ENCODE measurements at places on chromosomes 13 and 19.

DNA sequence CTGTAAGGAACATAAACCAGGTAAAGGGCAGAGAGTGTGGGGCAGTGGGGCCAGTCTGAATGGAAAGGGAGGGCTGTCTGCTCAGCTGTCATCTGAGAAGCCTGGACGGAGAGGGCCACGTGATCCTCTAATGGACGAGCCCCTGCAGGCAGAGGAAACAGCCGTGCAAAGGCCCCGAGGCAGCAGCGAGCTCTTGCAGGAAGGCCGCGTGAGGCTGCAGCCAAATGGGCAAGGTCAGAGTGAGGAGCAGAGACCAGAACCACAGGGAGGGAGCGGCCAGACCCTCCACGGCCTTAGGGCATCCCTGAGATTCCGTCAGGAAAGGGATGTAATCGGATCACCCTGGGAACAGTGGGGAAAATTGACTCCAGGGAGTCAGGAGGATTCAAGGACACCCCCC is 4.4 kb downstream of the LILRB4 start:
- DNase-seq: no peak

DNA sequence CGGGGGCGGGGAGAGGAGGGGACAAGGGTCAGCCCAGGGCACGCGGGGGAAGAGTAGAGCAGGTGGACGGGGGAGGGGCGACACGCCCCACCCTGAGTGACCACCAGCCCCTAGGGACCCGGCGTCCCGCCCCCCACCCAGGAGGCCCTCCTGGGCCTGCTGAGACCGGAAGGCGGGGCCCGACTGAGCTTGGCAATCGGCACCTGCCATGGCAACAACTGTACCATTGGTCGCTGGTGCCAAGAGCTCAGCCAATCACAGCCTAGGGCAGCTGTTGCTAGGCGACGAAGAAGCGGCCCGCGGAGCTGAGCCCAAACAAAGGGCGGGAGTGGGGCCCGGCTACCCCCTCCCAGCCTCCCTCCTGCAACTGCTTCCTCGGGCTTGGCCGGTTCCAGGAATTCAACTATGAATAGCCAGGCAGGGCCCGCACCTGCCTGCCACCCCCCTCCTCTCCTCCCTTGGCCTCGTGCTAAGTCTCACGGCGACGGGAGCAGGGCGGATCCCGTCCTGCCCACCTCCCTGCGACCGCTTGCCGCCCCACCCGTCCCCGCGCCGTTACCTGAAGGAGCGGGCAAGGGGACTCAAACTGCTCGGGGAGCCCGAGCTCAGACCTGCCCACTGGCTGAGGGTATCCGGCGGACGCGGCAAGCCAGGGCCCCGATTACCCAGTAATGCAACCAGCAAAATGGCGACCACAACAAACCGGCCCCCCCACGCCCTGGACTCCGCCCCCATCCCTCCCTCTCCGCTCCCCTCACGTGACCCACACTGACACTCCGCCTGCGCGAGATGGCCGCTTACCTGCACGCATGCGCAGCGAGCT is at the start of gene DYRK1B:
Gene DYRK1B, minus strand, starts transcription at position 699 of the 823 bp plus-strand sequence. CDS start 2,295 bp downstream, outside the sequence.
- peak; percentile 93 for DNase-seq

- no peak for DNase-seq
Measured at GRCh38 chr19:31139871-31140505, 209.2 kb downstream of the TSHZ3 start.

DNA sequence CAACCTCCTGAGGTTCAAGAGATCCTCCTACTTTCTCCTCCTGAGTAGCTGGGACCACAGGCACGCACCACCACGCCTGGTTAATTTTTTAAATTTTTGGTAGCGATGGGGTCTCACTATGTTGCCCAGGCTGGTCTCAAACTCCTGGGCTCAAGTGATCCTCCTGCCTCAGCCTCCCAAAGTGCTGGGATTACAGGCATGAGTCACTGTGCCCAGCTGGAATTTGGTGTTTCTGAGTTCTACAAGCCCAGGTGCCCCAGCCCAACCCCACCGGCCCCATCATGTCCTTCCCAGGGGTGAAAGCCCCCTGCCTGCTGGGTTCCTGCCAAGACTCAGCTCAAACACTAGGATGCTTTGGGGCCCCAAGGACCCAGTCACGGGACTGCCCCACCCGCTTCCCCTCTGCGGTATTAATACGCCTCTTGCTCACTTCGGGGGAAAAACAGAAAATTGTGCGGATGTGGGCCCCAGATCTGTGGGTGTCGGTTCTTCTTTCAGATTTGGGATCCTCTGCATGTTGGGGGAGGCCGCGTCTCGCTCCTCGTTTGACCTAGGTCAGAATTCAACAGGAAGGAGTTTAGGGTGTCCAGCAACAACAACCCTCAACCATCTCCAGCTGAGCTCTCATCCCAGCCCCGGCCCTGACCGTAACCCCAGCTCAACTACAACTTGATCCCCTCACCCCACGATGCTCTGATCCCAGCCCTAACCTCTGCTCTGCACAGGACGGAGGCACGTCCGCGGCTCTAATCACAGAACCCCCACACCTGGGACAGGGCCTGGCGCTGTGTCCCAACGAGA is 3.7 kb upstream of the FCER2 start:
- peak; percentile 59 for DNase-seq

DNA sequence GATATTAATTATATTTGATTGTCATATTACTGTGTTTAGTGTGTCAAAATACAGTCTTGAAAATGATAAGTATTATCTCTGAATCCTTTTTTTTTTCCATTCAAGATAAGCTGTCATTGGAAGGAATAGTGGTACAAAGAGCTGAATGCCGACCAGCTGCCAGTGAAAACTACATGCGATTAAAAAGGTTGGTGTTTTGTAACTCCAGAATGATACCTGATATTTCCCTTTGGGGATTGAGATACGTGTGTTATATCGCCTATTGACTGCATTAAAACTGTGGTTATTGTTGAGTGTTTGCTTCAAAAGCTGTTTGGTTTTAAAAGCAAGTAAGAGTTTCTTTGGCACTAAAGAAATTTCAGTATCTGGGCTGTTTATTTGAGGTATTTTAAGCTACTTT is 6.5 kb upstream of the KCTD4 start:
- DNase-seq: no peak

- DNase-seq: no peak
Measured at GRCh38 chr13:20405691-20406090, 120.0 kb downstream of the CRYL1 start.

DNA sequence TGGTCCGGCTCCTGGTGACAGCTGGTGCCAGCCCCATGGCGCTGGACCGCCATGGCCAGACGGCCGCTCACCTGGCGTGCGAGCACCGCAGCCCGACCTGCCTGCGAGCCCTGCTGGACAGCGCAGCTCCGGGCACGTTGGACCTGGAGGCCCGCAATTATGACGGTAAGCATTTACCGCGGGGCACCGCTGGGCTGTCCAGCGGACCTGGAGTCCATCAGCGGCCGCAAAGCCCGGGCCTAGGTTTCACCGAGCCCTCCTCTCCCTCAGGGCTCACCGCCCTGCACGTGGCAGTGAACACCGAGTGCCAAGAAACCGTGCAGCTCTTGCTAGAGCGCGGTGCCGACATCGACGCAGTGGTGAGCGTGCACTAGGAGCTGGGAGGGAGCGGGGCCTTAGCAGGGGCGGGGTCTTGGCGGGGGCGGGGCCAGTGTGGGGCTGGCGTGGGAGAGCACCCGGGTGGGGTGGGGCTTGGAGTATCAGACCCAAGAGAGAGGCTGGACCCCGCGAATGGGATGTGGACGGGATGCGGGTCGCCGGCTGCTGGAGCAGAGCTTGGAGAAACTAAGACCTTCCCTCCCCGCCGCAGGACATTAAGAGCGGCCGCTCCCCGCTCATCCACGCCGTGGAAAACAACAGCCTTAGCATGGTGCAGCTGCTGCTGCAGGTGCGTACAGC is 8.7 kb downstream of the BCL3 start:
- DNase-seq: no peak

DNA sequence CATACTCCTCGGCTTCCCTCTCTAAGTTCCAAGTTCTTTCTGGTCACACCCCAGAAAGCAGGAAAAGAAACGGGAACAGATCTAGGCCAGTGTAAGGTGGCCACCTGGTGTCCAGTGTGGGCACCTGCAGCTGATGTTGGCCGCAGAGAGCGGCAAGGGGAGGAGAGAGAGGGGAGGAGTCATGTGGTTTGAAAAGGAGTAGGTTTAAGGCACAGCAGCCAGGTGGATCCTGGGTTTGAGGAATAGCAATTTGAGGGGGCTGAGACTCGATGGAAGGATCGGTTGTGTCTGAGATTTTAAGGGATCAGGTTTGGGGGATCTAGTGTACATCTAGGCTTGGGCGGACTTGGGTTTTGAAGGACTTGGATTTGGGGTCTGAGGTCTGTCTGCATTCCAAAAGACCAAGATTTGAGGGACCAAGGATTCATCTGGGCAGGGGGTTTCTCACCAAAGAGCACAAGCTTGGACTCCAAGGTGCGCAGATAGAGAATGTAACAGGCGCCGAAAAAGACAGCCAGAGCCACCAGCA is 1.2 kb downstream of the RABAC1 start:
- no peak for DNase-seq

GRCh38 chr19:39030854-39031367 is 1.4 kb downstream of the FBXO27 start:
- DNase-seq: no peak

DNA sequence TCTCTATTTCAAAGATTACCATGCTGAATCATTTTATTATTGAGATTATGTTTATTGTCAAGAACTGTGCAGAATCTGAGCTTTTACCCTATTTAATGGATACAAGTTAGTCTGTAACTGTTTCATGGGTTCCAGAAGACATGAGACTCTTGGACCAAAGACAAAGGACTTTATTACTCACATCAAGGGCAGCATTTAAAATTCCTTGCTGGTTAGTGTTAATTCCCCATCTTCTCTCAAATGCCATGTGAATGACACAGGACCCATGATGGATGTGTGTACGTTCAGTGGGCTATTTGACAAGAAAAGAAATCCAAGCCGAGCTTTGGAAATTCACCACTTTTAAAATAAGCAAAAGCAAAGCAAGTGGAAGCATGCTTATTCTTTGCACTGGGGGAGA is 139.9 kb downstream of the PCDH20 start:
- DNase-seq: no peak

GRCh38 chr19:11738746-11739620 is at the start of gene ZNF823:
Gene ZNF823 (minus strand): TSS chr19:11738946. CDS start chr19:11738819, 127 bp downstream.
- peak; percentile 93 for DNase-seq

- DNase-seq: no peak
Measured at GRCh38 chr19:16824658-16825311, 4.4 kb upstream of the SIN3B start.

DNA sequence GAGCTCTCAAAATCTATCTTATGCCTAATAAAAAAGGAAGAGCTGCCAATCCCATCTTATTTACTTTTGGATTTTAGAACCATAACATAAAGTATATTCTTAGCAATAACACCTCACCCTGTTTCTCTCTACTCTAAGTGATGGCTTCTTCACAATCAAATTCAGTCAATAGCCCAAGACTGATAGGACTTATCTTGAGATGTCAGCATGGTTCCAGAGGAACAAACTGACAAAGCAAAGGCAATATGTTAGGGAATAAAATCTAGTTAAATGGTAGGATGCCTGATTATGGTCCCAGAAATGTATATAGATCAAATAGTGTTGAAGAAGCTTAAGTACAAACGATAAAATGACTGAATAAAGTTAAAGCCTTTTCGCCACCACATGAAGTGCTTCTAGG is 36.3 kb downstream of the DACH1 start:
- no peak for DNase-seq

DNA sequence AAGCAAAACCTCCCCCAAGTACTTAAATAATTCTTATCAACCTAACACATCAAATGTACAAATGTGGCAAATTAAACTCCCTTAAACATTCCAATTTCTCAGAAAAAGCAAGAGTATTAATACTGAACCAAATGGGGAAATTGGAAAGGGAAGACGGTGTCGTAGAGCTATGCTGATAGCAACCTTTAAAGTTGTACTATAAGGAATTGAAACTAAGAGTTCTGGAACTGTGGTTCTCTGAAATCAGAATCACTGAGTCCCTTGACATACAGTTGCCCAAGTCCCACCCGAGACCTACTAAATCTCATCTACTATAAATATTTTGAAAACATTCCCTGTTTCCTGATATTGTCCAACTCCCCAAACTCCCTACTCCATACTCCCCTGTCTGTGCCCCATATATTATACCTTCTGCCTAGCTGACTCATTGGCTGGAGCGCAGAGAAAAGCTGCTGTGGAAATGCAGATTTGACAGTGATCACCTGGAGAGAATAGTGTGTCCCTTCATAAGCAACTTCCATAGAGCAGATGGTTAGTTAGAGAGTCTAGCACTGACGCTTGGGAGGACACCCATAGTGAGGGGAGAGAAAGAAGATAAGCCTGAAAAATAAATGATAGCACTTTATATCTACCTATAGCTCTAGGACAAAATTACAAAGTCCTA is 51.4 kb upstream of the ITM2B start:
- no peak for DNase-seq

DNA sequence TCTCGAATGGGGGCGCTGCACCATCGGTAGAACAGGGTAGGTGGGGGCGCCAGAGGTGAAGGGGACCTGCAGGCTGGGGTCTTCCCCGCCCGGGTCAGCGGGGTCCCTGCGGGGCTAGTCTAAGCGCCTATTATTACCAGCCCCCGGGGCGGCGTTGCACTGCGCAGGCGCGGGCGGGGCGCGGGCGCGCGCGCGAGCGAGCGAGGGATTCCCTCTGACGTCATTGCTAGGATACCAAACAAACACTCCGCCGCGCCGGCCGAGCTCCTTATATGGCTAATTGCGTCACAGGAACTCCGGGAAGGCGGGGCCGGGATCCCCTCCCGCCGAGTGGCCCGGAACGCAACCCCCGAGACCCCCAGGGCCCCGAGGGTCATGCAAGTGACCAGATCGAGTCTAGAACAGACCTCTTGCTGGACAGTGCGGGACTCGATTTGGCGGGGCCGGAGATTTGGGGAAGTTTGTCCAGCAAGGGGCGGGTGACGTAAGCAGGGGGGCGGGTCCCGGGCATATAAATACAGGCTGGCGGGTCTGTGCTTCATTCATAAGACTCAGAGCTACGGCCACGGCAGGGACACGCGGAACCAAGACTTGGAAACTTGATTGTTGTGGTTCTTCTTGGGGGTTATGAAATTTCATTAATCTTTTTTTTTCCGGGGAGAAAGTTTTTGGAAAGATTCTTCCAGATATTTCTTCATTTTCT is at the start of gene FOSB:
Gene FOSB, plus strand, starts transcription at position 541 of the 703 bp plus-strand sequence. CDS start 591 bp downstream, outside the sequence.
- DNase-seq: peak; percentile 88

DNA sequence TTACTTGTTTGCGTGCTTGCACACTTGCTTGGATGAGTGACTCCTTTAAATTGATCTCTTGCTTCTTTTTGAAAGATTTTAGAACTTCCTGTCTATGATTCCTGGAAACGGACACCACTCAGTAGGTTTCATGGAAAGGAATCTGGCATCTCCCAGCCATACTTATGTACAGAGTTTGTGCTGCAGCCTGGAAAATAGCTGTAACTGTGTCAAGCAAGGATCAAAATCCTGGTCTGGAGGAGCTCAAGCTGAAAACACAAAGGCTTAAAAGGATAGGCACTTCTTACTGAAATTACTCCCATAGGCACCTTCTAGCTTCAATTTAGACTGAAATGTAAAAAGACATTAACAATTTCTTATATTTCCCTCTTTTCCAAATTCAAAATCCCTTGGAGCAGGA is 1.4 kb upstream of the FREM2 start:
- DNase-seq: no peak

Data from stimulated activated CD8-positive, alpha-beta memory T cell treated with anti-CD3 and anti-CD28 coated beads, Interleukin-4, amount 100 ng/mL, for 4 hours (primary cell).